Foreskin melanocyte (primary cell): ENCODE measurements at places on chromosomes 12 and 14.
A peak's percentile ranks its signal among the peaks of the same experiment; 100 is the strongest.

DNA sequence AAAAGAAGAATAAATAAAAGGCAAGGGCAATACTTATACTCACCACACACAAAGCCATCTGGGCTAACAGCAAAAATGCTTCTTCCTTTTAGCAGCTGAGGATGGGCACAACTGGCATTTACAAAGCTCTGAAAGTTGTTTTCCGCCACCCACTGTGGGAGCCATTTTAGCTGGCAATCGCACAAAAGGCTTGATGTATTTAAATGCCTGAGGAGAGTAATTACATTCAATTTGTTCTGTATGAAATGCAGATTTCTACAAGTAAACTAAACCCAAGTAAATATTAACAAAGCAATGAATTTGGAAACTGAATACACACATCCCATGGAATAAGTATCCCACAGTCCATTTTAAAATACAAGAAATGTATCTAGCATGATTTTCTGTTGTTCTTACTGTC, 37.5 kb downstream of the LRIG3 start:
- no peak for DNase-seq

DNA sequence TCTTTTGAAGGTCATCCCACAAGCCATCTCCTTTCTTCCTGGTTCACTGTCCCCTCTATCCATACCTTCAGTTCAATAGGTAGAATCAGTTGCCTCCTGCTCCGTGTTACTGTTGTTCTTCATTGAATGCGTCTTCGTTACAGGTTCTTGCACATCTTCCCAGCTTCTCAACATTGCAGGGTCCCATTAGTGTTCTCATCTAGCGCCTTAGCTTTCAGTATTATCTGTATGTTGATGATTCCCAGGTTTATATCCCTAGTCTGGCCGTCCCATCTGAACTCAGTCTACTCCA, 2.0 kb downstream of the SCFD1 start:
- no peak for DNase-seq

GRCh38 chr14:94284221-94284620, 8.8 kb downstream of the SERPINA10 start:
- DNase-seq, result no peak

DNA sequence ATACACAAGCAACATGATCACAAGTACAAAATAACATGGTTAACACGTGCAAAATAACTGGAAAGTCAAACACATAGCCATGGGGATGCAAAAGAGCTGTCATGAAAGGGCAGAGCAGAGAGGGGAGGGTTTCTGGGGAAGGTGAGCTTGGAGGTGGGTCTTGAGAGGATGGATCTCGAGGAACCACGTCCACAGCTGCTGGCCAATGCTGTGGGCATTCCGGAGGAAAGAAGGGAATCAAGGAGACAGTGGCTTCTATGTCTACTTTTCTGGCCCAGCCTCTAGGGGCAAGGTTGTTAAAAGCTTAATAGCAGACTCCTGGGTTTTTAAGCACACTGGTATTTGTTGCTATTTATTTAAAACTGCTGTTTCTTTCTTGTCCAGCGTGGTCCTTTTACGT, 8.4 kb upstream of the MYH7 start:
- no peak for DNase-seq

- DNase-seq, result peak; percentile 10
Measured at GRCh38 chr14:62179367-62180018, 417.3 kb downstream of the SNAPC1 start.

DNA sequence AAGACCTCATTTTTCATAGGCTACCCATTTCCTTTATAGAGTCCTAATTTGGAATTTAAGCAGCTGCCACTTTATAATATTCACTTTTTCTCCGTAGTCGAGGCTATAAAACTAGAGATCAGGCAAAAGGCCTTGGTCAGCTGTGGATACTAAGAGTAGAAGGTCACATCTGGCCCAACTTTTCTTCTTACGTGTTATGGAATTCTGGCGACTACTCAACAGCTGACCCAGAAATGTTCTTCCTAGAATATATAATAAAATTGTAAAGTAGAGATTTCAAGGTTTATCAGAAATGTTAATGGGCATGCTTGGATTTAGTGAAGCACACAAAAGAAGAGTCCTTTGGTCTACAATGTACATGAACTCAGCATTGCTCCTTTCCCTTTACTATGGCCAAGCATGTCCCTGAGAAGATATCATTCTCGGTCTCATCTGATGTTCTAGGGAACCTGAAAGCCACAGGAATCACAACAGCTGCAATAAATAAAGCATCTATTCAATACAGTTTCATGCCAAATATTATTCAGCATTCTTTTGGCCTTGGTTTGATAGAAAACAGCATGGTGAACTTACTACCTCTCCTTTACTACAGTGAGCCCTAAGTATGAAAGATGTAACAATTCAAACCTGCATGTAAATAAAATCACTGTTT, 261.4 kb upstream of the NPAS3 start:
- DNase-seq, result no peak

DNA sequence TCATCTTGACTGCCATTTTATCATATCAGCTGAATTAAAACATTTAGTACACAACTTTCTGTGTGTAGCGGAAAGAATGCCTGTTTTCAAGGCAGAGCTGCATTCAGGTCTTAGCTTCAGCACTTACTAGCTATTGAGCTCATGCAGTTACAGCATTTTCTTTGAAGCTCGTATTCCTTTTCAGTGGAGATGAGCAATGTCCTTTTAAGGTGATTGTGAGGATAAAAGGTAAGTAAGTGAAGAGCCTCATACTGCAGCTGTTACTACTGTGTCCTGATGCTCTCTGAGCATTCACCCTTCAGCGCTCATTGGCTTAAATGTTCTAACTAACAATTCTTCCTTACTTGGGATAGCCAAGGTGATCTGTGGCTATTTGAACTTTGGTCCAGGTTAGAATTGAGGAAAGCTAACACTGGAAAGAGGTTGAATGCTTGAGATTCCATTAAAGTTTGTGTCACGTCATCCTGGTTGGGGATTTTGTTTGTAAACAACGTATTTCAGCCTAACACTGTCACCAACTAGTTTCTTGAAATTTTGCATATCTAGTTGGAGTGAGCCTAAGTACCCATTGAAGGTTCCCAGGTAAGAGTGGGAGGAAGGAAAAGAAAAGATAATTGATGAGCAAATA, 71.4 kb downstream of the PAPOLA start:
- no peak for DNase-seq

DNA sequence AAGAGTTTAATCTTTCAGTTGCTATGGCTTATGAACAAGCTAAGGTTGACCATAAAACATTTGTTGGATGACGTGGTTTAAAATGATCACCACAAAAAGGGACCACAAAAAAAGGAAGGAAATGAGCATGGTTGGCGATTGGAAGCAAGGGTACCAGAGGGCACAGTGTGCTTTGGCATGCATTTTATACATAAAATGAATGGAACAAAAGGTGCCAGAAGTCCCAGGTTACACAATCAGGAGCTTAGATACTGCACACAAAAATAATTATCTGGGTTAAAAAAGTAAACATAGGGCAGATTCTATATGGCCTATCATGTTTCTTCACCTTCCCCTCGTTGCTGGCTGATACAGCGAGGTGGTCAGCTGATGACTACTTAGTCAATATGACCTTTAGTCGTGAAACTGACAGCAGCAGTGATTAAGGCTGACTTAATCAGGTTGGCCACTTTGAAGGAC, 50.7 kb downstream of the ZC3H14 start:
- no peak for DNase-seq

- no peak for DNase-seq
Measured at GRCh38 chr12:42382013-42382696, 56.2 kb downstream of the PPHLN1 start.

DNA sequence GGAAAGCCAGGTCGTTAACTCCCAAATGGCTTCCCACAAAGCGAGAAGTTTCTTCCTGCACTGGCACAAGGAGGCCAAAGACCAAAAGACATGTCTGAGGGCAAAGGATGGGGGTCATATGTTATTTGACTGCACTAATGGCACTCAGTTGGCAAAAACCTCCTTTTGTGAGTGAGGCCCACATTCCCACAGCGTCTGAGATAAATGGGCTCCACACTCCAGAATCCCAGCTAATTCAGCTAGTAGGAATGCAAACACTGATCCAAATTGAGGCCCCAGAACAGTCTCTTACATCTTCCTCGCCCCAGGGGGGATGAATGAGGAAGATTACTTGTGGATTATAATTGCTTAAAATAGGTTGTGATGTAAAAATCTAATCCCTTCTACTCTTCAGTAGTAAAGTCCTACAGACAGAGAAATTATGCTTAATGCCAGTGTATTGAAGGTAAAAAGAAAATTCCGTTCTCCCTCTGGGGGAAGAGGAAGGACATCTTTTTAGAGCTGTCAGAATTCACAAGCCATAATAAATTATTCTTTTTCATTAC, 86.4 kb upstream of the PIWIL1 start:
- DNase-seq, result no peak
